Activated naive CD4-positive, alpha-beta T cell (primary cell): ENCODE measurements at places on chromosomes 11 and 22.
A peak's percentile ranks its signal among the peaks of the same experiment; 100 is the strongest.

DNA sequence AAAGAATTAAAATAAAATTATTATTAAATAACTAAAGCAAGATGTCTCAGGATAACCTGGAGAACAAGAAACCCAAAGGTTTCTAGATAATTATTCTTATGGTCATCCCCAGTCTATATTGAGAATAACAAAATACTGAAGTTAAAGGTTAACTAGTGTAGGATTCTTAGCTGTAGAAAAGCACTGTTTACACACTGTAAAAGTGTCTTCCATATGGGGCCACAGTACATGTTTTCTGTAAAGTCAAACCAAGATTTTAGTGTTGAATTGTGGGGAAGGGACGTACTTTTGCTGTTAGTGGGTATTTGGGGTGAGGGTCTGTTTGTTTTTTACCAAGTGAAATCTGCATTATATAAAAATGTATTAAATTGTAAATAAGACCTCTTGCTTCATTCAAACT is 47.5 kb upstream of the SOX6 start:
- no peak for DNase-seq

- DNase-seq = no peak
Observed at GRCh38 chr22:46269564-46269963, 1.8 kb downstream of the TTC38 start.

DNA sequence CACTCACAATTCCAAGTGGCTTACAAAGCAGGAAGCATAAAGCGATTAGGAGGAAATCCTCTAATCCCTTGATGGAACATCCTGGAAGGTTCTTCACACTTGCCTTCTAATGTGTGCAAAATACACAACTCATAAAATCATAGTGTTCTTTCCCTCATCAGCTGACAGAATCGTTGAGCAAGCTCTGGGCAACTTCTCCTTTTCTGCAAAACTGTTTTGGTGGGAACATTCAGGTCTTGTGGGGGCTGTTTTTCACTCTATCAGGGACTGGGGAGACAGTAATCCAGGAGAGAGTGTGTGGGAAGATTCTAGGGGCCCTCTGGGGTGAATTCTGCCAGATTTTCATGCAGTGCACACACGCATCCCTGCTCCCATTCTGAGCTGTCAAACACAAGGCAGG is 53.2 kb downstream of the IRAG1 start:
- no peak for DNase-seq

DNA sequence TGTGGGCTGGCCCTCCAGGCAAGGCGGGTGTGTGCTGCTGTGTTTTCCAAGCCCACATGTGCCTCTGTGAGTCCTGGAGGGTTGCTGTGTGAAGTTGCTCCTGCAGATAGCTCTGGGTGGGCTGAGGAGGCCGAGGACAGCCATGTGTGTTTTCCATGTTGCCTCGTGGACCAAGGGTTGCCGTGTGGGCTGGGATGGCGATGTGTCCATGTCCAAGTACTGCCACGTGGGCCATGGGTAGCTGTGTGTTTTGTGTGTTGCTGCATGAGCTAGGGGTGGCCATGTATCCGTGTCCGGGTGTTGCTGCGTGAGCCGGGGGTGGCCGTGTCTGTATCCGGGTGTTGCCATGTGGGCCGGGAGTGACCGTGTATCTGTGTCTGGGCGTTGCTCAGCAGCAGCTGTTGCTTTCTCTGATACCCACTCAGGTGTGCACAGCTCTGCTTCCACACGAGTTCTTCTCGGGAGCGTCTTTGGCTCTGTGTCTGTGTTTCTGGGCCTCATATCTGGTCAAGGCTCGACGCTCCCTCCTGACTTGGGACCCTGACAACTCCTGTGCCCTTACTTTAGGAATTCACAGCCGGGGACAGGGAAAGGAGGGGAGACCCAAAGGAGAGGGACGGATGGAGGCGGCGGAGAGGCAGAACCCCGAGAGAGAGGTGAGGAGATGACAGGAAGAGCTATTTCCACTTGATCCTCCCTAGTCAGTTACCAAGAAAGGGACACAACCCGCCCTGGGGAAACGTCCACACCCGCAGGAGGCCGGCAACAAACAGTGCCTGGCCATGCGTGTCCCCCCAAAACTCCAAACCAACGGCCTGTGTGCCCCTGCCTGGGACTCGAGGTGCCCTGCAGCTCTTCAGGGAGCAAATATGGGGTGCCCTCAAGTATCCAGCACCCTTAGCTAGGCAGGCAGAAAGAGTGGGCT is 83.1 kb downstream of the PHF21B start:
- no peak for DNase-seq

GRCh38 chr22:43704051-43704450 is 108.1 kb downstream of the EFCAB6 start:
- no peak for DNase-seq

- no peak for DNase-seq
Observed at GRCh38 chr11:67177399-67178281, 58.6 kb downstream of the KDM2A start.

DNA sequence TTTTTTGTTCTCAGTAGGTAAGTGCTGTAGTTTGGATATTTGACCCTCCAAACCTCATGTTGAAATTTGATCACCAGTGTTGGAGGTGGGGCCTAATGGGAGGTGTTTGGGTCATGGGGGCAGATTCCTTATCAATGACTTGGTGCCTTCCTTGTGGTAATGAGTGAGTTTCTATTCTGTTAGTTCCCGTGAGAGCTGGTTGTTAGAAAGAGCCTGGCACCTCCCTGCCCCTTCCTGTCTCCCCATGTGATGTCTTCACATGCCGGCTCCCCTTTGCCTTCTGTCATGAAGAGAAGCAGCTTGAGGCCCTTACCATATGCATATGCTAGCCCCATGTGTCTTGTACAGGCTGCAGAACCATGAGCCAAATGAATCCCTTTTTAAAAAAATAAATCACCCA is 138.3 kb downstream of the TMEM135 start:
- DNase-seq = no peak

GRCh38 chr11:104870910-104871309 is 27.4 kb downstream of the CASP12 start:
- no peak for DNase-seq

GRCh38 chr11:13338019-13338426 is 60.4 kb downstream of the BMAL1 start:
- no peak for DNase-seq

GRCh38 chr11:13134066-13134465 is 125.0 kb downstream of the RASSF10 start:
- no peak for DNase-seq

DNA sequence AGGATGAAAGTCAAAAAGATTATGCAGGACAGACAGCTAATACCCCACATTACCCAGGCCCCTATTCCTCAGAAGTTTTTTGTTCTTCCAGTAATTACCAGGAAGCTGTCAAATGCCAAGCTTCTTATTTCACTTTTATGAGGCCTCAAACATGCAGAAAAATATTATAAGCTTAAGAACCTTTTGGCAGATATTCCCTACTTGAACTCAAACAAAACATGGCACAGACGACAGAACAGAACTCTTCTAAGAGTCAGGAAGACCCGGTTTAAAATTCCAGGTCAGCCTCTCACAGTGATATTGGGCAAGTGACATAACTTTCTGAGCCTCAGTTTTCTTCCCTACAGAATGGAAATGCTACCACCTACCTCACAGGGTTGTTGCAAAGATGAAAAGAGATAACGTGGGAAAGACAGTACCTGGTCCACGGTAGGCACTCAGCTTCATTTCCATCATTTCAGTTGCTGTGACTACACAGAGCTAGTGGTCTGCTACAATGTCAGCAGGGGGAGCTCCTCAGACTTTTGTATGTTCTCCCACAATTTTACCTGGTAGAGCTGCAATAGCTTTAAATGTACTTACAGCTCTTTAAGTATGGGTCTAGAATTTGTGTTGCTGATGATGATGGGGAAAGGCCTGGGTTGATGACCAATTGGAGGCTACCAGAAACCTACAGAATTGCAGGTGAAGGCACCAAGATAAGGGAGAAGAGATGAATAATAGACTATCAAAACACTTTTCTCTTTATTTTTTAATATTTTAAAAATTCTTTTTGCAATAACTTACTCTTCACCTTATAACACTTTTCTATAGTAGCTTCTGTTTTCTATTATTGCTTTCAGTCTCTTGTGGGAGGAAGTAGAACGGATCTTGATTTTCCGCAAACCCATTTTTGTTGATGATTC is 98.3 kb upstream of the CHRM4 start:
- DNase-seq = no peak

- no peak for DNase-seq
Observed at GRCh38 chr11:115100706-115101105, 403.5 kb downstream of the CADM1 start.

GRCh38 chr11:93735627-93736026 is 5.7 kb downstream of the TAF1D start:
- no peak for DNase-seq

DNA sequence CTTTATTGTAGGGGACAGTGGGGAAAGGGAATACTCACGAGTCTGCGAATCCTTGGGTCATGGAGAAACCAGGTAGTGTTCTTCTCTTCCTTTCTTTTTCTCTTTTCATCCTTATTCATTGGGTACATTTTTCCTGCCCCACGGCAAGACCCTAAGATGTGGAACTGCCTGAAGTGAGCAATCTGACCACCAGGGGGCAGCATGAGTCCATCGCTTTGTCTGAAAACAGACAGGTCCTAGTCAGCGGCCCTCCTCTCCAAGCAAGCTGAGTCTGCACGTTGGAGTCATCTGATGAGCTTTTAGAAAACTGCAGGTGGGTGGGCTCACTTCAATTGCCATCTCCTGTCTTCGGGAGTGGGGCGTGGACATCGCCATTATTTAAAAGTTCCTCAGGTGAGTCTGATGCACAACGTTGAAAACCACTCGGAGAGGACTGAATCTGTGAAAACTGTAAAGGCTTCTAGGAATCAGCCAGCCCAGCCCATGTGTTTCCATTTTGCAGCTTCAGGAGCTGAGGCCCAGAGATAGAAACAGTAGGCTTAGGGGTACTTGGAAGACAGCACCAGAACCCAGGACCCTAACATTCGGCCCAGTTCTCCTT is 34.0 kb upstream of the FBXO3 start:
- peak; percentile 82 for DNase-seq

GRCh38 chr11:1869427-1870325 is 16.8 kb downstream of the LSP1 start:
- DNase-seq = no peak

GRCh38 chr11:91220476-91221202 is 997.8 kb upstream of the CHORDC1 start:
- DNase-seq = no peak

- no peak for DNase-seq
Observed at GRCh38 chr11:127066401-127067090, 66.0 kb upstream of the KIRREL3 start.

- DNase-seq = no peak
Observed at GRCh38 chr22:47019012-47019790, 256.8 kb downstream of the TBC1D22A start.

DNA sequence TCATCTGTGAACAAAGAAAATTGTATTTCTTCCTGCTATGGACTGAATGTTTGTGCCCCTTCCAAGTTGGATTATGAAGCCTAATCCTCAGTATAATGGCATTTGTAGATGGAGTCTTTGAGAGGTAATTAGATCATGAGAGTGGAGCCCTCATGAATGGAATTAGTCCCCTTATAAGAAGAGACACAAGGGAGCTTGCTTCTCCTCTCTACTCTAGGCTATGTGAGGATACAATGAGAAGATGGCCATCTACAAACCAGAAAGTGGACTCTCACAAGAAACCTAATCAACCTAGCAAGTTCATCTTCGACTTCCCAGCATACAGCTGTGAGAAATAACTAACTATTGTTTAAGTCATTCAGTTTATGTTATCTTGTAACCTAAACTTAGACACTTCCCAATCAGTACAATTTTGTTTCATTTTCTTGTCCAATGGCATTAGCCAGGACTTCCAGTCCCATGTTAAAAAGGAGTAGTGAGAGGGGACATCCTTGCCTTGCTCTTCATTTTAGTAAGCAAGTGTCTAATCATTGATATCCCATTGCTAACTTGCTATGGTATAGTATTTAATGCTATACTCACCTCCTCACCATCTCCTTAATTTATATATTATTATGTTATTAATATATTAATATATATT is 45.7 kb downstream of the PDGFD start:
- no peak for DNase-seq

- no peak for DNase-seq
Observed at GRCh38 chr11:61121192-61121831, 19.0 kb downstream of the CD5 start.

- no peak for DNase-seq
Observed at GRCh38 chr11:14015711-14016110, 53.2 kb downstream of the SPON1 start.

- no peak for DNase-seq
Observed at GRCh38 chr11:12784445-12784844, 110.2 kb downstream of the TEAD1 start.

GRCh38 chr11:109853156-109853776 is 239.9 kb upstream of the ZC3H12C start:
- DNase-seq = no peak

DNA sequence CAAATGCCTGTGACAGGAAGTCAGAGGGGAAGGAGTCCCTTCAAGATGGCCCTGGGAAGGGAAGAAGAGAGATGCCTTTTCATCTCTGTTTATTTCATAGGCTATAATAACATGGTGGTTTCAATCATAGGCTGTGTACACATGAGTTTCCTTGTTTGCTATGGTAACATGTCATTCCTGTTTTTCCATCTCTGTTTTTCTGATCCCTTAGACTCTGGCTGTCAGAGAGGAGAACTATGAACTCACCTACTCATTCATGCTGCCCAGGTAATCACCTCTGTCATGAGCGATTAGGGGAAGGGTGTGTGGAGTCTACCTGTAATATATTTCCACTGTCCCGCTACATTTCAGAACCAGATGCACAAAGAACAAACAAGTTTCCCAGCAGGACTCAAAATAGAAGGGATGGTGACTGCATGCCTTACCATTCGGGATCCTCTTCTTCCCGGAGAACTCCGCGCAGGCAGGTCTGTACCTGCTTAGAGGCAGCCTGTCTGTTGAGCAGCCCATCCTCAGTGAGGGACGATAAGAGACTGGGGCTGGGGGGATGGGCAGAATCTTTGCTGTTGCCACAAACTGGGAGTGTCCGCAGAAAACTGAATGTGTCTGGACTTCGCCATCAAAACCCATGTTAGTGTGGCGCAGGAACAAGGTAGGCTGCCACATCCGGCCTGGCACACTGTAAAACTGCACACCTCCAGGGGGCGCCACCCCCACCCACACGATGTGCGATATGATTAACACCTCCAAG is 7.1 kb upstream of the PEX26 start:
- DNase-seq = no peak

DNA sequence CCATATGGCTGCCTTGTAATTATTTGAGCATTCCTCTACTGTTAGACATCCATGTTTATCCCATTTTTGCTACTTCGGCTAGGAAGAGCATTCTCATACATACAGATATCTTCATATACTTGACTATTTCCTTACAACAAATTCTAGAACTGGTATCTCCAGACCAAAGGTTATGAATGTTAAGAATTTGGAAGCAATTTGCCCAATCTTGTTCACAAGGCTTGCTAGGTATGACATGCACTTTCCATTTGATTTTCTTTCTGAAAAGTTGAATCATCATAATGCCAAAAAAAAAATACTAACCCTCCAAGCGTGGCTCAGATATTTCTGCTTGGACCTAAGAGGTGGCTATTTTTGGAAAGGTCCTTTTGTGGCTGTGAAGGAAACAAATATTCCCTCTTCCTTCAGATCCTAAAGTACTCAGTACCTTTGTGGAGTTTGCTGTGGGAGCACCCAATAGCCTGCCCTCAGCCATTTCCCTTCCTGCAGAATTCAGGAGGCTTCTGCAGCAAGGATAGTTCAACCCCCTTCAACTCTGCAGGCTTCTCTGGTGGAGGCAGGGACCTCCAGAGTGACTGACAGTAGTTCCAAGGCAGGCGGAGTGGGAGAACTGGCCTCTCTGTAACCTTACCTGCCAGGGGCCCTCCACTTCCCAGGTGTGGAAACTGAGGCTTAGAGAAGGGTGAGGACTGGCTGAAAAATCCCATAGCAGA is 22.0 kb upstream of the CPT1A start:
- no peak for DNase-seq
